Vein endothelial cell (primary cell): ENCODE measurements at places on chromosomes 16 and 17. TPM values are rescaled to one million over a fixed set of nuclear protein-coding genes. Genes with fewer than 3 reads are reported as not detected.

The SULT1A4 gene
- 1.3 and 9.5 TPM in 2 replicates for total RNA-seq

The MRPS7 gene
- total RNA-seq, result 75.5 and 79.7 TPM in 2 replicates

The PRKCB gene
- under 0.01 TPM in 1 of 2 replicates, not detected in the other for total RNA-seq

The TNFRSF13B gene
- not detected in 2 replicates for total RNA-seq

The DOC2B gene
- total RNA-seq, result 1.6 and 3.3 TPM in 2 replicates
